Stimulated activated CD8-positive, alpha-beta memory T cell treated with anti-CD3 and anti-CD28 coated beads, Interleukin-7, amount 100 ng/mL, for 24 hours (primary cell): ENCODE measurements at places on chromosomes 6 and 20.

DNA sequence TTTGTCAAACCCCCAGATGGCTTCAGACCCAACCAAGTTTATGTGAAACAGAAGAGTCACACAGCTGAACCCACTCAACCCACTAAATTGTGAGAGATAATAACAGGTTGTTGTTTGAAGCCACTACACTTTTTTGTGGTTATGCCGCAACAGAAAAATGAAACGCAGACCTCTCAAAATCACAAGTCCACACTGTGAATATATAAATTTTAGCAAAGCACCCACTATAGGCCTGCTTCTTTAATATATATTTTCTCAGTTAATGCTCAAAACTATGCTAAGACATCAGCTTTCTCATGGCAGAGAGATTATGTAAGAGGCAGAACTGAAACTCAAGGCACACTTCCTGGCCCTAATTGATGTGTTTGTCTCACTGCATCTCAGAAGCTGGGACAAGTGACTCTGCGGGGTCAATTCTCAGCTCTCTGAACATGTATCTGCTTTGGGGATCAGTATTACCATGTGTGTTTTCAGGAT is 27.7 kb downstream of the MAP3K5 start:
- DNase-seq = no peak

DNA sequence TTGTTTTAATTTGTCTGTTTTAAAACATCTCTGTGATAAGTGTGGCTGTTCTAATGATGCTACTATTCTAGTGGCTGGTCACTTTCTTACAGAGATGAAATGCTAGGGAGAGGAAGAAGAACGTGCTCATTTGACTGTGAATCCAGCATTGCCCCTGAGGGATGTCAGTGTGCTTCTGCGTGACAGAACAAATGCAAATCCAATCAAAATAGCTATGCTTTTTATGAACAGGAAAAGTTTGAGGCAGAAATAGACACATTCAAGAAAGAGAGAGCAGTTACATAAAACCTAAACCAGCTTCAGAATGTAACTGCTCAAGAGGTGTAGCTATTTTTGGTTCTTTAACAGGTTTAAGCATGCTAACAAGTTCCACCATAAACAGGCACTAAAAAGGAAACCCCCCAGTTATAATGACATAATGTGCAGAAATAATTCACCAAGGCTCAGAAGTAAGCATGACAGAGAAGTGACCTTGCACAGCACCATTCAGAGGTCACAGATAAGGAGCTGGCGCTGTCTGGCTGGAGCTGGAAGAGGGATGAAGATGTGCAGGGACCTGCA is 385.3 kb downstream of the EPM2A start:
- no peak for DNase-seq

DNA sequence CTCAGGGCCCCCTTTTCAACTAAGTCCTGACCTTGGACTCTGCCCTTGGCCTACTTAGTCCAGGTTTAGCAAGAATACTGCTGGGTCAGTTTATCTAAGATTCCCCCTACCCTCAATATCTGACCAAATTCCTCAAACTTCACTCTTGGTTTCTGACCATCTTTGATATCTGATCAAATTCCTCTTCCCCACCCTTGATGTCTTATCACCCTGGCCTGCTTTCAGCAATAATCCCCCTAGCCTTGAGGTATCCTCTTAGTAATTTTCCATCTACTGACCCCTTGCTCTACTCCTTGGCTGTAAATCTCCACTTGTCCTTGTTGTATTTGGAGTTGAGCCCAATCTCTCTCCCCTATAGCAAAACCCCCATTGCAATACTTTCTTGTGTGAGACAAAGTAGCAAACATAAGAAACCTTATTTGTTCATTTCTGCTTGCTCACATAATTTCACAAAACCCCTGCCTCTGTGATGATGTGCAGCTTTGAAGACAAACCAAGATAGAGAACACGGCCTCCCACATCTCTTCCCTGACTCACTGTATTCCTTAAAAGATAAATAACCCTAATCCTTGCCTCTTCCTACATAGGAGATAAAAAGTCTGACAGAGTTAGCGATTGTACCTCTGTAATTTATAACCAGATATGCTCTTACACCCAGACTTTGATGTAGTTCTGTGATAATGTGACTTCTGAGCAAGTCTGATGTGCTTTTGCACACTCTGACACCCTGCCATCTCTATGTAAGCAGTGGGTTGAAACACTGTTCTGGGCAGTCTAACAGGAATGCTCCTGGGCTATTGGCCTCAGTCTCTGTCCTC is 13.8 kb upstream of the IYD start:
- no peak for DNase-seq

- DNase-seq = no peak
Measured at GRCh38 chr20:38195521-38195920, 30.5 kb upstream of the TGM2 start.
